ENCODE measurements at places on chromosomes 2 and 18.

DNA sequence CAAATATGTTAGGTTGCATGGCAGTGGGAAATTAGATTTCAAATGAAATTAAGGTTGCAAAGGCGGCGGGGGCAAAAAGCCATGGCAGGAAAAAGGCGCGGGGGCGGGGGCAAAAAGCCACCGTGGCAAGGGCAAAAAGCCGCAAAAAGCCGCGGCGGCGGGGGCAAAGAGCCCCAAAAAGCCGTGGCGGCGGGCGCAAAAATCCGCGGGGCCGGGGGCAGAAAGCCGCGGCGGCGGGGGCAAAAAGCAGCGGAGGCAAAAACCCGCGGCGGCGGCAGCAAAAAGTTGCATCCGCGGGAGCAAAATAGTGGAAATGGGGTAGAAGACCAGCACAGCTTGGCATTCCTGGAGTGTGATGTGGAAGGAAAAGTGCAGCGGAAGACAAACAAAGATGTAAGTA lies 417.1 kb downstream of the ANKRD30B start:
- ATAC-seq, result no peak

DNA sequence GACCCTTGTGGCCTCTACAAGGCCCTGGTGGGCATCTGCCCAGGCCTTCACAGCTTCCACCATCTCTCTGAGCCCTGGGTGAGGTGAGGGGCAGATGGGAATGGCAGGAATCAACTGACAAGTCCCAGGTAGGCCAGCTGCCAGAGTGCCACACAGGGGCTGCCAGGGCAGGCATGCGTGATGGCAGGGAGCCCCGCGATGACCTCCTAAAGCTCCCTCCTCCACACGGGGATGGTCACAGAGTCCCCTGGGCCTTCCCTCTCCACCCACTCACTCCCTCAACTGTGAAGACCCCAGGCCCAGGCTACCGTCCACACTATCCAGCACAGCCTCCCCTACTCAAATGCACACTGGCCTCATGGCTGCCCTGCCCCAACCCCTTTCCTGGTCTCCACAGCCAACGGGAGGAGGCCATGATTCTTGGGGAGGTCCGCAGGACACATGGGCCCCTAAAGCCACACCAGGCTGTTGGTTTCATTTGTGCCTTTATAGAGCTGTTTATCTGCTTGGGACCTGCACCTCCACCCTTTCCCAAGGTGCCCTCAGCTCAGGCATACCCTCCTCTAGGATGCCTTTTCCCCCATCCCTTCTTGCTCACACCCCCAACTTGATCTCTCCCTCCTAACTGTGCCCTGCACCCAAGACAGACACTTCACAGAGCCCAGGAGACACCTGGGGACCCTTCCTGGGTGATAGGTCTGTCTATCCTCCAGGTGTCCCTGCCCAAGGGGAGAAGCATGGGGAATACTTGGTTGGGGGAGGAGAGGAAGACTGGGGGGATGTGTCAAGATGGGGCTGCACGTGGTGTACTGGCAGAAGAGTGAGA lies 2.0 kb downstream of the PROC start:
- ATAC-seq, result no peak

DNA sequence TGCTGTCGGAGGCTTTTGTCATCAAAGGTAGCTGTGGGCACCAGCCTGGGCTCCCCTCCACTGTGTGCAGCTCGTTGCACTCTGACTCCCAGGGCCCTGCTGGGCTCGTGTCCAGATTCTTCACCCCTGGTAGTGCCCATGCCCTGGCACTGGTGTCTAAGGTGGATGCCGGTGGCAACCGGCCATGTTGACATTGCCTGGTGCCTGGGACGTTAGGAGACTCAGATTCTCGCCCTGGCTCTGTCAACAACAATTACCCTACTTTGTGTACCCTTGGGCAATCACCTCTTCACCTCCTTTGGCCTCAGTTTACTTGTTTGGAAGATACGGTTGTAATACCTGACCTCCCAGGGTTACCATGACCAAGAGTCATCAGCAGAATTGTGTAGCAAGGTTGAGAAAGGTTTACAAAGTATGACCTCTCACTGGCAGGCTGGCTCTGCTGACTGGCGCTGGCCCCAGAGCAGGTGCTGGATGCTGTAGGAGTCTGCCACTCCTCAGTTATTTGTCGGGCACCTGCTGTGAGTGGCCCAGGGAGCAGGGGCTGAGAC lies 41.5 kb upstream of the MCFD2 start:
- no peak for ATAC-seq

DNA sequence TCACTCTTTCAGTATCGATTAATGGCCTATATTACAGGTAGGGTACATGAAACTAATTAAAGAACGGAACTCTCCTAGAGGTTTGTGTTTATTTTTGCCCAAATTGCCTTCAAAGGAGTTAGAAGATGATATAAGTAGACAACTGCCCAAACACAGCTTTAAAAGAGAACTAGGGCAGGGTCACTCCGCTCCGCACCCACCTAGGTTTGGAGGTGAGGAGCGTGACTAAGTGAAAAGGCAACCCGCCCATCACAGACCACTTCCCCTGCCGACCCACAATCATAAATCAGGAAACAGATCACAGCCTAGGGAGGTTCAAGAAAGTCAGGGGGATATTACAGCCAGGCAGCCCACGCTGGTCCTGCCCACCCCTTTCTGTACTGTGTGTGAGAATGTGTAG lies 166.7 kb downstream of the C1D start:
- no peak for ATAC-seq

DNA sequence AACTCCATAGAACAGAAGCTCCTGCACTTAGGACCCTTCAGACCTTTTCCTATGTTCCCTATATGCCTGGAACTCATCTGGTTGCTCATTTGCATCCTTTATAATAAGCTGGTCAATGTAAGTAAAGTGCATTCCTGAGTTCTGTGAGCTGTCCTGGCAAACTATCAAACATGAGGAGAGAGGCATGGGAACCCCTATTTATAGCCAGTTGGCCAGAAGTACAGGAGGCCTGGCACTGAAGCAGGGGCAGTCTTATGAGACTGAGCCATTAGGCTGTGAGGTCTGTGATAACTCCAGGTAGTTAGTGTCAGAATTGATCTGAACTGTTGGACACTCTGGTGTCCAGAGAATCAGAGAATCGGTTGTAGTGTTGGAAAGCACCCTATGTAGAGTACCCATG lies 88.4 kb downstream of the EHD3 start:
- no peak for ATAC-seq

DNA sequence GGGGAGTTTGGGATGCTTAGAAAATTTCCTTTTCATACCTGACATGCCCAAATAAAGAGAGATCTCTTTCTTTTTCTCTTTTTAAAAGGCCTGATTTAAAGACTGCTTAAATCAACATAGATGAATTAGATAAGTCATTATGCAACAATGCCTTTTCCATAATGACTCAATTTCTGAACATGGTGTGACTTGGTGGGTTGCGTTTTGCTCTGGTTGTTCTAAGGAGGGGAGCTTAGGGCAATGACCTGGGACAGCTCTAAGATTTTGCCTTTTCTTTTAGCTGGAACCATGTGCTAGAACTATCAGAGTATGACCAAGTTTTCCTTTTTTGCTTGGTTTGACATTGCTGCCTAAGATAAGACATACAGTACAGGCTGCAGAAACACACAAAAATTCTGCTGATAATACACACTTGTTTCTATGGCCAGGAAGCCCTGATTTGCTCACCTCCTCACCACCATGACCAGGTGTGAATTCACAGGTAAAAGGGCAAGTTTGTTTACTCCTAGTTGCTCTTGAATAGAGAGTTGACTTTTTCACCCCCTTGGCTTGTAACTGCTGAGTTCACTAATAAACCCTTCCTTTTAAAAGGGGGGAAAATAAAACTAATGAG lies 58.1 kb upstream of the IL1RL1 start:
- ATAC-seq, result peak; percentile 65

DNA sequence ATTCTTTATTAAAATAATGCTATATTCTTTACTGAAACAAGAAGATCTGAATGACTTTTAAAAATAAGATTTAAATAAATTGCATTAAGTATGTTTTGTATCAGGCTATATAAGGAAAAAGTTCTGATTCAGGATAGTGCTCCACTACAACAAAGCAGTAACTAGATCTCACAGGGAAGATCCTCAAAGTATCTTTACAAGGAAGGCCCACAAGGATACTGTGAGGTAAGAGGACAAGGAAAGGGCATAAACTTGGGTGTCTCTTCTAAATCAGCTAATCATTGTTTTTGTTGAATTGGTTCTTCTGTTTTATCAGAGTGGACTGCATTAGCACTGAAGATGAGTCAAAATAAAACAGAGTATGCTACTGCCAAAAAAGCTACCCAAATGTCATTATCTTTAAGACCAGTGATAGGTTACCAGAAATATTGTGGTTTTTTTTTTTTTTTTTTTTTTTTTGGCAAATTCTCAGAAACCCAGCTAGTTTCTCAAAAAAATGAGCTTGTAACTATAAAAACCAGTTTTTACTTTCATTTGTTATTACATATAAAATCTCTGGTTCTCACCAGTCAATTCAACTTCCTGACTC lies 160.9 kb downstream of the BAZ2B start:
- peak; percentile 47 for ATAC-seq

- no peak for ATAC-seq
These were observed 212.5 kb upstream of the HAAO start for GRCh38 chr2:43004879-43005244.

GRCh38 chr18:12689256-12689850 lies 13.2 kb downstream of the CEP76 start:
- ATAC-seq, result no peak
